Stimulated activated CD8-positive, alpha-beta memory T cell treated with anti-CD3 and anti-CD28 coated beads, Interleukin-7, amount 100 ng/mL, for 1 hour (primary cell): ENCODE measurements at places on chromosomes 7 and 10.

- no peak for DNase-seq
These were observed 1.0 kb downstream of the SYPL1 start for GRCh38 chr7:106110885-106111654.

DNA sequence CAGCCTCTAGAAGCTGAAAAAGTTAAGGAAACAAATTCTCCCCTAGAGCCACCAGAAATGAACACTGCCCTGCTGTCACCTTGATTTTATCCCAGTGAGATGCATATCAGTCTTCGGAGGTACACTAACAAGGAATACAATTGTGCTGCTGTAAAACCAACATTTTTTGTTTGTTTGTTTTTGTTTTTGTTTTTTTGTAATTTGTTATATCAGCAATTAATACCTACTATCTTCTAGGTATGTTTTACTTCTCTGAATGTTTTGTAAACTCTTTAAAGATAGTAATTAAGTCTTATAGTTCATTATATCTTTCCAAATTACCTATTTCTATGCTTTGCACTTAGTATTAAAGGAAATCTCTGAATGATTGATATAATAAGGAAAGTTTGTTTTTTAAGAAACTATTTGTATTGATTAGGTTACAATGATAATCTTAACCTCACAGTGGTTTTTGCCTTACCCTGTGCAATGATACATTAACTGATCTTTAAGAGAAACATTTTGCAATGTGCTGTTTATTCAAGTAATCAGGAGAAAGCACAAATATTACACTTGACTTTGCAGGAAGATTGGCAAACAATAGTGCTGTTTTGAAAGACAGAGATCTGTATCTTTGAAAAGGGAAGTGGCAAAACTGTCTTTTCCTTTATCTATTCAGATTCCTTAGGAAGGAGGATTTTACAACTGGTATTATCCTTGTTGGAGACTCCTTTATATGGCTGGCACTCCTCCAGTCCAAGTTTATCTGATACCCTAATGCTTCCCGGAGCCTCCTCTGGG is 11.3 kb upstream of the HGF start:
- no peak for DNase-seq

- no peak for DNase-seq
These were observed 19.9 kb upstream of the C10orf105 start for GRCh38 chr10:71739358-71739900.

GRCh38 chr10:110212119-110213006 is 5.0 kb downstream of the MXI1 start:
- no peak for DNase-seq

- DNase-seq = no peak
These were observed 39.7 kb downstream of the BEND7 start for GRCh38 chr10:13489035-13489599.

GRCh38 chr10:23968301-23968700 is 240.6 kb upstream of the KIAA1217 start:
- no peak for DNase-seq

DNA sequence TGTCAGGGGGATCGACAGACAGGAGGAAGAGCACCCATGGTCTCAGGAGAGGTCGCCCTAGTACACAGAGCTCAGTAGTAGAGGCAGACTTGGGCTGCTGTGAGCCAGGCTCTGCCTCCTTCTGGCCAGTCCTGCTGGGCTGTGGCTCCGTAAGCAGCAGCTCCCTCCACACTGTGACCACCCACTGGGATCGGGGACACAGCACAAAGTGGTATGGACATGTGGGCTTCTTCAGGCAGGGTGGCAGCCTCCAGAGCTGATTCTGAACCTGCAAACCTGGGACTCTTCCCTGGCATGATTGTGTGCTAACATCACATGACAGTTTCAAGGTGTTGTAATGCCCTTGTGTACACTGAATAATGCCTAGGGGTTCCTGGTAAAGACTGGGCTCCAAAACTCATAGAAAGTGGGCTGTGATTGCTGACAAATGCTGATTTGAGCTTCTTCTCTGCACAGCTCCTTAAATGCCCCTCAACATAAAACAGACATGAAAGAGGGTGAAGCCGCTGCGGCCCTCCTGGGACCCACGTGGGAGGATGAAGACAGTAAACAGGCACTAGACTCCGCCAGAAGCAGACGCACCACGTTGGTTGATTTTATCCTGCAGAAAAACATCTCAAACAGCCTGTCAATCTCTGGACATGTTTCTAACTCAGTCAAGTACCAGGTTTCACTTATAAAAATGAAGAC is 76.7 kb downstream of the GPR26 start:
- DNase-seq = no peak
